ENCODE measurements at places on chromosomes 12 and 14.

- DNase-seq: no peak
Measured at GRCh38 chr14:105201925-105202513, 20.9 kb upstream of the NUDT14 start.

GRCh38 chr14:23559010-23559925, 3.2 kb downstream of the THTPA start:
- DNase-seq: peak; percentile 61

GRCh38 chr12:89960011-89960507, 251.4 kb upstream of the ATP2B1 start:
- DNase-seq: no peak

DNA sequence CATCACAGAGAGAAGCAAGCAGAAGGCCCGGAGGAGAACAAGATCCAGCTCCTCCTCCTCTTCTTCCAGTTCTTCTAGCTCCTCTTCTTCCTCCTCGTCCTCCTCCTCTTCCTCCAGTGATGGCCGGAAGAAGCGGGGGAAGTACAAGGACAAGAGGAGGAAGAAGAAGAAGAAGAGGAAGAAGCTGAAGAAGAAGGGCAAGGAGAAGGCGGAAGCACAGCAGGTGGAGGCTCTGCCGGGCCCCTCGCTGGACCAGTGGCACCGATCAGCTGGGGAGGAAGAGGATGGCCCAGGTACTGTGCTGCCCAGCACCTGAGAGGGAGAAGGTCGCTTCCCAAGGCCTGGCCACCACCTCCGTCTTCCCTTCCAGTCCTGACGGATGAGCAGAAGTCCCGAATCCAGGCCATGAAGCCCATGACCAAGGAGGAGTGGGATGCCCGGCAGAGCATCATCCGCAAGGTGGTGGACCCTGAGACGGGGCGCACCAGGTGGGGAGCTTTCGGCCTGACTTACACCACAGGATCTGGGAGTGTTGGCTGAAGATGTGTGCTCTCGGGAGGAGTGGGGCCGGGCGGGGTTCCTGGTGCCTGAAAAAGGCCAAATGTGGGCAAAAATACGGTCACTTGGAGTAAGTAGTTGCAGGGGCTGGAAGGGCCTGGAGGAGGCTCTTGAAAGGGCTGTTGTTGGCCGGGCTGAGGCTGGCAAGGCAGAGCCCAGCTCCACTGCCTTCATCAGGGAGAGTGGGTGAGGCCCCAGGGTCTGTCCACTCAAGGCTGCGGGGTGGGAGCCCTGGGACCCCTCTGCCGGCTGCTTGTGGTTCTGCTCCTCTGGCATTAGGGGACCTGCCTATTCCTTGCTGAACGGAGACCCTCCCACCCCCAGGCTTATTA, 1.4 kb downstream of the ARL6IP4 start:
- no peak for DNase-seq

- no peak for DNase-seq
Measured at GRCh38 chr12:69569236-69569635, 16.0 kb upstream of the CCT2 start.

- no peak for DNase-seq
Measured at GRCh38 chr12:116384691-116385485, 107.4 kb upstream of the MED13L start.

- no peak for DNase-seq
Measured at GRCh38 chr14:89303456-89304435, 113.3 kb downstream of the FOXN3 start.

DNA sequence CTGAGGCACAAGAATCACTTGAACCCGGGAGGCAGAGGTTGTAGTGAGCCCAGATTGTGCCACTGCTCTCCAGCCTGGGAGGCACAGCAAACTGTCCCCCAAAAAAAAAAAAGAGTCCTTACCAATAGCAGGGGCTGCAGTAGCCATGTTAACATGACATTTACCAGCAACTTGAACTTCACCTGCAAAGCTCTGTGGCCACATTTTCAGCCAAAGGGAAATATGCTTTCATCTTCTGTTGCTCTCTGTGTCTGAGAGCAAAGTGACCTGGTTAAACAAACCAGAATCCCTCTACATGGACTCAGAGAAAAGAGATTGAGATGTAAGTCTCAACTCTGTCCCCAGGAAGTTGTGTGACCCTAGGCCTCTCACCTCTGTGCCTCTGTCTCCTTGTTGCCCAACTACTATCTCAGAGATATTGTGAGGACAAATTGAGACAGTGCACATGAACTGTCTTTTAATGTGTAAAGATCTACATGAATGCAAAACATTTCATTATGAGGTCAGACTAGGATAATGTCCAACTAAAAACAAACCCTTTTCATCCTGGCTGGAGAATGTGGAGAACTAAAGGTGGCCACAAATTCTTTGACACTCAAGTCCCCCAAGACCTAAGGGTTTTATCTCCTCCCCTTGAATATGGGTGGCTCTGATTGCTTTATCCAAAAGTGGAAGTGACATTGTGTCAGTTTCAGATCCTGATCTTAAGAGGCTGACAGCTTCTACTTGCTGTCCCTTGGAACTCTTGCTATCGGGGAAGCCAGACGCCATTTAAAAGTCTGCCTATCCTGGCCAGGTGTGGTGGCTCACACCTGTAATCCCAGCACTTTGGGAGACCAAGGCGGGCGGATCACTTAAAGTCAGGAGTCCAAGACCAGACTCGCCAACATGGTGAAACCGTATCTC, 24.7 kb upstream of the P2RX4 start:
- DNase-seq: no peak

- DNase-seq: no peak
Measured at GRCh38 chr14:97776890-97777558, 979.8 kb downstream of the VRK1 start.

DNA sequence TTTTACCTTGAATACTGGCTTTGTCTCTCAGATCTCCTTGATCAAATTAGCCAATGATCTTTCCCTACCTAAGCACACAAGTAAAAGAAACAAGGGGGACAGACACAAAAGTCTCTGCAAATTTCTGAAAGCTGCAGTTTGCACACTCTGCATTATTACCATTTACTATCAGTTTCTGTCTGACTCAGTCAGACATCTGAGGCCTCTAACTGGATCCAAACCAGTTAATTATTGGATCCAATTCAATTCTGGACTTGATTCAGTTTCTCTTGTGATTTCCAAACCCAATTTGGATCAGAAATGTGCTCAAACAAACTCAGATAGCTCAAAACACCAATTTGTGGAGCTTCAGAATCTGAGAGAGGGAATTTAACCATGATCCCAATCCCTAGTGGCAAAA, 16.6 kb downstream of the SSTR1 start:
- DNase-seq: no peak

- DNase-seq: peak; percentile 66
Measured at GRCh38 chr14:34873589-34874385, 1.4 kb downstream of the BAZ1A start.

GRCh38 chr12:106227641-106228319, 20.0 kb downstream of the CKAP4 start:
- peak; percentile 28 for DNase-seq

- DNase-seq: no peak
Measured at GRCh38 chr14:51862860-51863259, 2.4 kb downstream of the GNG2 start.

DNA sequence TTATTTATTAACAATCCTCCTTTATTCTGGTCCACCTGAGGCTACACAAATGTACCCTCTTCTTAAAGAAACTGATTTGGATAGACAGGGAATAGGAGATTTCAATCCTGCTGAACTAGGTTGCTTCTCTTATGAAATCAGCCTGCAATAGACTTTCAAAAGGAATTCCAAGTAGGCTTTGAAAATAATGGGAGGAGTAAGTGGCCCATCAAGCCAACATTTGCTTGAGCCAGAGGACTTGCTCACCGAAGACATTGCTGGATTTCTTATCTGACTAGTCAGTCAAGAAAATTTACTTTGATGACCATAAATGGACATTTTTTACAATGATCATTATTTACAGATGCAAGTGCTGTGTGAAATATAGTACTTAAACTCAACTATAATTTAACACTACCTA, 82.8 kb upstream of the RASSF8 start:
- no peak for DNase-seq

- no peak for DNase-seq
Measured at GRCh38 chr14:34335968-34336367, 126.1 kb downstream of the SPTSSA start.

DNA sequence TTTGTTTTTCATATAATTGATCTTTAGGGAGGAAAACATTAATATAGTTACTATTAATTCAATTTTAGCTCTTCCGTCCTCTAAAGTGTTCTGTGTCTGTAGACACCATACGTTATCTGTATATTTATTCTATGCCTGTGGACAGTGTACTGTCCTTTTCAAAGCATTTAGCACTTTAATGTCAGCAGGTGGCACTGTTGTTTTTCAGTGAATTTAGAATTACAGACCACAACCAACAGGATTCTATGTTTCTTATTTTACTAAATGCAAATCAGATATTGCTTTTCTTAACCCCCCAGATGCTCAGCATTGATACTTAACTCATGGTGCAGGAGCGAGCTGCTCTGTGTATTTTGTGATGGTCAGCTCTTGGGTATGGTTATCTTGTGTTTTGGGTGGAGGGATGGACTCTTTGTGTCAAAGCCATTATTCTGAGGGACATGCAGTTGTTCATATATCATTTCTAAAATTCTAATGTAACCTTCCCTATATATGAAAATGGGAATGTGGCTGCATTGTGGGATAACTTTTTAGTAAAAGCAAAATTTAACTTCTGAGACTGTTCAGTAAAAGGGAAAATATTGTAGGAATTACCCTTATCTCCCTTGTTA, 65.2 kb downstream of the PAPOLA start:
- no peak for DNase-seq

DNA sequence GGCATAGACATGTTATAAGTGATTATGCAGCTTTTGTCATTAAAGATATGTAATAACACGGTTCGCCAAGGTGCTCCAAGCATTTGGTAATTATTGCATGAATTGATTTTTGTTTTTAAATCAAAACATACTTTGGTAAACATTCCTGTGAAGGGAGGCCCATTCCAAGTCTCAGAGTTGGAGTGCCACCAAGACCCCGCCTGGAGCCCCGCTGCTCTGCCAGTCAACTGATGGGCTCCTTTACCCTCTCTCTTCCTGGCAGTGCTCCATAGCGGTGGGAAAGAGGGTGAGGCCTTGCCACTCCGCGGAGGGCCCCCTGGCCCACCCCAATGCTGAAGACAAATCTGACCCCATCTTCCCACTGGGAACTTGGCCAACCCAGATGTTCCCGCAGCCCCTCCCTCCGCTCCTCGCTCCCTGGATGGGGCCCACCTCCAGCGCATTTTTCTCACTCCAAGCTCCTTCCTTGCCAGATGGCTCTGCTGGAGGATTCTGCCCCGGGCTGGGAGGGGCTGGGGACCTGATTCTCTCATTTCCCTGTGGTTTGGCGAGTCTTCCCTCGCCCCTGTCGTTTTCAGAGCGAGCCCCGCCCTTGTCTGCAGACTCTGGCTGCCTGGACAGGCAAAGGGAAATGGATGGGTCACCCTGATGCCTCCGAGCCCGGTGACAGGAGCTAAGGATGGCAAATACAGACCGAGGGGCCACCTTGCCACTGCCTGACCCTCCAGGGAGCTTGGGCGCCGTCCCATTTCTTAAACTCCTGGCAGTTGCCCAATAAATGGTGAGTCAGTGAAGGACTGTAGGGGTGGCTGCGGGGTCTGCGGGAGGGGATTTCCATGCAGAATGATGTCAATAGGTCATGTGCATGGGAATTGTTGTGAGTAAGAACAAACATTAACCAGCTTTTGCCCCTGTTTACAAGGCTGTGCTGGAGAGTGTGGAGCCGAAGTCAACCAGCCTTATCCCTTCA, 9.2 kb upstream of the PAPLN start:
- DNase-seq: no peak

GRCh38 chr12:53999559-54000115, 324 bp upstream of the HOXC9 start:
- DNase-seq: no peak

- no peak for DNase-seq
Measured at GRCh38 chr12:49519574-49519936, 19.3 kb upstream of the KCNH3 start.

DNA sequence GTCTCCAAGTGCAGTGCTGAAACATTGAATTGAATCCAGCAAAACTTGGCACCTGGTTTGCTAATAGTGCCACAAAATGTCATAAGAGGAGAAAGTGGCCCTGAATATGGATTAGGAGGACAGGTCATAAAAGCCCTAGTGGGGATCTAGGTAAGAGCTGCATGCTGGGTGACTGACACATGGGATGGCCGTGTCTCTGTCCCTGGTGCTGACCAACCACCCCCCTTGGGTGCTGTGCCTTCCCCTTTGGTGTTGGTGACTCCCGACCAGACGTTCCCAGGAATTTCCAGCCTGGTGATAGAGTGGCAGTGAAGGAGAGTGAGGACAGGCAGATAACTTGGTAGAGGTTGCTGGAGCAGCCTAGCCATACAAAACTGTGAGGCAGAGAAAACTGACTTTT, 142.8 kb downstream of the VRK1 start:
- no peak for DNase-seq

- no peak for DNase-seq
Measured at GRCh38 chr12:57489157-57489641, 1.3 kb downstream of the MARS1 start.

- DNase-seq: peak; percentile 6
Measured at GRCh38 chr12:109264095-109264942, 44.8 kb downstream of the FOXN4 start.

- DNase-seq: no peak
Measured at GRCh38 chr14:84785996-84786395, 743.9 kb upstream of the FLRT2 start.

DNA sequence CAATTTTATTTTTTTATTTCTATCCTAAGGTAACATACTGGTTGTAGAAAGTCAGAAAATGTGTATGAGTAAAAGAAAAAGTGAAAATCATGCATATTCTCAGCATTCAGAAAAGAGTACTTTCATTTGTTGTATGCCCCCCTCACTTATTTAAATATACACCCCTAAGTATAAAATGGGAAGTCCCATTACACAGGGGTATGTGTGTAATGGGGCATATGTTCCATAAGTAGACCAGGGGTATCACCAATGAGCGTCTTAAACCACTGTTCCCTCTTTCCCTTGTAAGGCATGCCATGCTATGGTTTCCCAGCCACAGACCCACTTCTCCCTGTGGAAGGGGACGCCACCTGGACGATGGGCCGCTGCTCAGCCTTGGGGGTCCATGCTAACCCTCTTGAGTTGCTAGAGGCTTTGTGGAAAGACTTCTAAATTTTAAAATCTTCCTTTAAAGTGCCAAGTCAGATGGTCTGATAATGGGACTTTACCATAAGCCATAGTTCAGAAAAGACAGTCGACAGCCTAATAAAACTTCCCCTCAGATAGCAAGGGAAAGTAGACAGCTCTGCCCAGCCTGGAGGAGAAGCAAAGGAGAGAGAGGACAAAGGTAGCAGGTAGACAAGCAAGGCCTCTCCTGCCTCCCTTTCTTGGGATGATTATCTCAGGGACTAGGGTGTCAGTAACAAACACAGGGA, 118.2 kb downstream of the ZFP36L1 start:
- DNase-seq: no peak

- DNase-seq: no peak
Measured at GRCh38 chr14:90053044-90053443, 8.8 kb upstream of the KCNK13 start.
